Motor neuron (in vitro differentiated cells): ENCODE measurements at places on chromosomes 3 and 15. TPM values are rescaled to one million over a fixed set of nuclear protein-coding genes. Genes with fewer than 3 reads are reported as not detected.
A peak's percentile ranks its signal among the peaks of the same experiment; 100 is the strongest.

The RTP4 gene
- not detected in 2 replicates for total RNA-seq

- no peak for ATAC-seq
These were observed 68.9 kb downstream of the MINDY2 start for GRCh38 chr15:58840048-58840447.

GRCh38 chr15:65204236-65204930 is 6.9 kb downstream of the CILP start:
- no peak for ATAC-seq

DNA sequence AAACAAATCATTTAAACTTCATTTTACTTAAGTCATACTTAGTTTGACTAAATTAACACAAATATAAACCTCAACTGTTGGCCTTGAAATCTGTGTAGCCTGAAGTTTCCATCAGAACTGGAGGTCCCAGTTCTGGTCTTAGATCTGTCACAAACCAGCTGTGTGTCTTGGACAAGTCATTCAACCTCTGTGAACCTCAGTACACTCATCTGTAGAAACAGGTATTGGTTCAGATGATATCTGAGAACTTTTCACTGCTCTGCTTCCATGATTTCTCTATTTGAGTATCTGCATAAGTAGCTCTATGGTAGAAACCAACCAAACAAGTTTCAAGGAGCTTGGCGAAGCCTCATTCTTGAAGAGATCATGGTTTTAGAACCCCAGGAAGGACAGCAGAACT is 60.4 kb upstream of the SLC2A2 start:
- ATAC-seq, result no peak

DNA sequence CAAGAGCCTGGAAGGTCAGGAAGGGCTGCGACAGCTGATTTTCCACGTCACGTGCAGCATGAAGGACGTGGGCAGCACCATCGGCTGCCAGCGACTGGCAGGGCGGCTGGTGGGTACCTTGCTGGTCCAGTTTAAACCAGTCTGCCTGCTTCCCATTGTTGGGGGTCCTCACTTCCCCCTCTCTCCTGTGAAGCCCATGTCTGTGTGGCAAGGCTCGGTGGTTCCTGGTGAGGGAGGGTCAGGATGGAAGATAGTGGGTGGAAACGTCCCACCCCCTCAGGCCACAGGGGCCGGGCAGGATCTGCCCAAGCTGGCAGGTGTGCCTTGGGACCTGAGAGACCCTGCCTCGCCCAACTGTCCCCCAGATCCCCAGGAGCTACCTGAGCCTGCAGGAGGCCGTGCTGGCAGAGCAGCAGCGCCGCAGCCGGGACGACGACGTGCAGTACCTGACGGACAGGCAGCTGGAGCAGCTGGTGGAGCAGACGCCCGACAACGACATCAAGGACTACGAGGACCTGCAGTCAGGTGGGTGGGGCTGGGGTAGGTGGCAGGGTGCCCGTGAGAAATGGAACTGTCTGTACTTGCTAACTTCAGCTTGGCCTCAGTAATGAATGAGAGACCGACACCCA is 108.2 kb downstream of the LRRK1 start:
- no peak for ATAC-seq

DNA sequence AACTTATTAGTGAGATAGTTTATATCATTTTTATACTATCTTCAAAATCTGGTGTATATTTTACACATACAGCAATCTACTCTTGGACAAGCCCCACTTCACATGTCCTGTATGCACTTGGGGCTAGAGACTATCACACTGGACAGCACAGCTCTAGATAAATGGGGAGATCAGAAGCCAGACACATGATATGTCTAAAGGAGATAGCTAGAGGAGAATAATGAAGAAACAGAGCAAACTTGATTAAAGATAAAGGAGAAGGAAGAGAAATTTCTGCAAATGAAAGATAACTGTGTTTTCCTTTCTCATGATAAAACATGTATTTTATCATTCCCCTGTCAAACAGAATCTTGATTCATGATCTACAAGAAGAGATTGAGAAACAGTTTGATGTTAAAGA is 13.0 kb downstream of the CPA3 start:
- ATAC-seq, result no peak

DNA sequence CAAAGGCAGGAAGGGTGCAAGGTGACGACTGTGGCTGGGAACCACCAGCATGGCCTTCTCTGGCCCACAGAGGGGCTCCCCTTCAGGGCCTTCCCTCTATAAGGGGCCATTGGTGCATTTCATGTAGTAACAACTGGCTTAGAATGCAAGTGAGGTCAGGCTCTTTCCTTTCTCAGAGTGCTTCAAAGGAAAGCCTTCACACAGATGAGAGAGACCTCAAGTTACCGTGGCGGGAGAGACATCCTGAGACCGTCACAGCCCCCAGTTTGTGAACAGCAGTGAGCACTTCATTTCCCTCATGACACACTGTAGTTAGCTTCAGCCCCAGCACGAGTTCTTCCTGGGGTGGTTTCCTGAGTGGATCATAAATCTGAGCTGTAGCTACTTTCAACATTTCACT is 96.6 kb upstream of the LIMD1 start:
- ATAC-seq, result no peak

DNA sequence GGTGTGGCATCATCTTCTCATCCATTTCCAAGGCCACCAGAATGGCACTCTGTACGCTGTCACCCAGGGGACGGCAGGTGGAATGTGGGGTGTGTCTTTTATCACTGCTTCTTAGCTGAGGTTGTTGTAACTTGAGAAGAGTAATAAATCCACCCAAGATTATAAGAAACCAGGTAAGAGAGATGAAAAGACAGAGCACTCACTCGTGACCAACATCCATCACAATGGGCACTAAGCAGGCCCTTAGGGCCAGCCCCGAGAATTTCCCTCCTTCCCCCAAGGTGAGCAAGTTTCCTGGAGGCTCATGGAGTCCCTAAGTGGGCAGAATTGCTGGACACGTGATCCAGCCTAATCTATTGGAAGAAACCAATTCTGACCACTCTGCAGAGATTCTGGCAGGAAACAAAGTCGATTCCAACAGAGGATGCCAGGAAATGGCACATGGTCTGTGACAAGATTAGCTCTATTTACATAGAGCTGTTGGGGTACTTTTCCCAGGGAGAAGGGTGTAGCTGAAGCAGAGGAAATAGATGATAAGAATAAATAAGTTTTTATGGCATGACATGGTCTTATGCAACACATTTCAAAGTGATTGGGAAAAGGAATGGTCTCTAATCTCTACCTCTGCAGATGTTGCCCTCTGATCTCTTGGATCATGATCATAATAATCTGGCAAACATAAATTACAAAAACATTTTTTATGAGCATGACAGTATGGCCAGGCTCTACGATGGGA is 22.5 kb downstream of the SLC6A20 start:
- no peak for ATAC-seq

GRCh38 chr15:83283813-83284558 is 478 bp downstream of the BNC1 start:
- peak; percentile 28 for ATAC-seq

- ATAC-seq, result peak; percentile 20
These were observed 486.8 kb downstream of the MAGI1 start for GRCh38 chr3:65551945-65552344.

DNA sequence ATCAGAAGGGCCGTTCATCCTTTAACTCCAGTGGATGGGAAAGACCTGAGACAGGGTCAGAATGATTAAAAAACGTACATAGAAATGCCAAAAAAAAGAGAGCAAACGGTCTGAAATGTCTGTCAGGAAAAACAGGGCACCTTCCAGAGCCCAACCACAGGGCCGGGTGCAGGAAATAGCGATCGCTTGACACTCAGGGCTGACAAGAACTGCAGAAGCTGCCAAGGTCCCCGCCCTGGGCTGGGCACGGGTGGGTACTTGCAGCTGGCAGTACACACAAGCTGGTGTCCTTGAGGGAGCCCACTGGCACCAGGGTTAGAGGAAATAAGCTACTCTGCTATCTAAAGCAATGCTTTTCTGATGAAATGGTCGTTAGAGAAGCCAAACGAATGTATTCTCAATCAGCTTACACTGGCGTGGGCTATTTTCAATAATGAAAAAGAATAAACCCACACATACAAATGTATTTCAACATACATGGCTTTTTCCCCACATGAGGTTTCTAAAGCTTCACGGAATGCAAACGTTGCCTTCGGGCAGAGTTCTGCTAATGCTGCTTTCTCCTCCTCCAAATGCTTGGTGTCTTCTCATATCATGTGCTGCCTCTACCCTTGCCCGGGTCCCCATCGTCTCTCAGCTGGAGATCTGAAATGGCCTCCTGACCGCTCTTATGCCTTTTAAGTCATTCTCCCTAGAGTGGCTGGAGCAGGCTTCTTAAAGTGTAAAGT is 15.6 kb downstream of the FRMD4B start:
- ATAC-seq, result no peak

DNA sequence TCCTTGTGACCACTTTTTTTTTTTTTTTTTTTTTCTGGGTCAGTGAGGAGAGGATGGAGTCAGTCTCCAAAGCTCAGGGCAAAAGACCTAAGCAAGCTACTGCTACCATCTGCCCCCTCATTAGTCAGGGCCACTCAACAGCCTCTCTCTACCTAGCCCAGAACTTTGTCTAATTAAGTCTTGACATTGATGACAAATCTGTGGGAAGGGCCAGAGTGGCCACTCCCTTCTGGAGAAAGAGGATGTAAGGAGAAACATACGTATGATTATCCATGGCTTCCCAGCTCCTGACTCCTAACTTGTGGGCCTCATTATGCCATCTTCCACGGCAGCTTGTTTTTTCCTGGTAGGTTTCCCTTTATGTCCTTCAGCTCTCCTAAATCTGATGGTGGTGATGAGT is 37.9 kb downstream of the NR1I2 start:
- peak; percentile 59 for ATAC-seq

DNA sequence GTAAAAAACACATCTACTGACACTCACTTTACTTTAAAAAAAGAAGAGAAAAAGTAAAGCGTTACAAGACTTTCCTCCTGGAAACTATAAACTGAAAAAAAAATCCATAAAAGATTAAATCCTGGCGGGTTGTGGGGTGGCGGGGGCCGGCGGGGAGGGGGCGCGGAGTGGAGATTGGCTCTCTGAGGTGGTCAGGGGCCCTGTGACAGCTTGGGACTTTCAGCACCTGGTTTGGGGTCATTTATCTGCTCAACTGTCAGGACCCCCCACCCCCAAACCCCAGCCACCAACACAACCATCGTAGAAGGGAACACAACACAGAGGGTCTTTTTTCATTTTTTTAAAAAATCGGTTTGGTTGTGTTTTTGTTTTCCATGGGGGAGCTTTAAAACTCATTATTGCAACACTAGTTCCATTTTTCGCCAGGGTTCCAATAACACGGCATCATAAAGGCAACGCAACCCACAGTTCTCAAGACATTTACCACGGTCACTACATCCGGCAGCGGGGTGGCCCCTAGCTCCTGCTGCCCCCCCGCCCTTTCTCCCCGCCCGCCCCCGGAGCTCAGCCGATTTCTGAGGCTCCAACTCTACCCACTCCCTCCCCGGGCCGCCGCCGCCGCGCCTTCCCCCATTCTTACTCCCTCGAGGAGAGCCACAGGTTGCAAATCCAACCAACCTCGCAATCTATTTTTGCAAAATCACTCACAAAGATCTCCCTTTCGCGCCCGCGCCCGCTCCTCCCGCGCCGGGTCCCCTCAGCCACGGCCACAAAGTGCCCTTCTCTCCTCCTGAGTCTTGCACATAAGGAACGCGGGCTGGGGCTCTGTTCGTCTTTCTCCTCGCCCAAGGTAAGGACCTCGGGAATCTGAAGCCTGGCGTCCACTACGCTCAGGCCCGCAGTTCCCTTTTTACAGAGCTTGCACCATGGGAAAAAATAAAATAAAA is 1.8 kb downstream of the BCL6 start:
- no peak for ATAC-seq

- no peak for ATAC-seq
These were observed 102.7 kb downstream of the PLOD2 start for GRCh38 chr3:146058241-146058640.

- ATAC-seq, result no peak
These were observed 455.3 kb upstream of the NR2F2 start for GRCh38 chr15:95875121-95875643.

GRCh38 chr3:71973274-71974030 is 188.5 kb upstream of the PROK2 start:
- ATAC-seq, result no peak

The LRRK1 gene
- 6.0 and 6.6 TPM in 2 replicates for total RNA-seq

- ATAC-seq, result no peak
These were observed 6.4 kb downstream of the NUDT16 start for GRCh38 chr3:131387796-131388489.

DNA sequence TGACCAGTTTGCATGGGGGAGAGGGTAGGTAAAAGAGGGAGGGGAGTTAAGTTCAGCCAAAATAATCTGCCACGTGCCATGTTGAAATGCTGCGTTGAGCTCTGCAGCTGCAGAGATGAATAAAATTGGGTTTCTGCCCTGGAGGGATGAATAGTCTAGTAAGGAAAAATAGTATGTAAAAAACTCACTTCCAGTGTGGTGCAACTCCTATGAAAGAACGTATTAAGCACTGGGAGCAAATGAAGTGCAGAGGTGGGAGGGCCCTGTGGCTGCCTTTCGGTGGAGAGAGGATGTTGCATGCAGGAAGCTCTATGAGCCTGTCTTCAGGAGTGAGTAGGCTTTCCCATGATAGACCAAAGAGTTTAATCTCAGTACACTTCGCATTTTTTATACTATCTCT is 8.6 kb downstream of the CEP63 start:
- no peak for ATAC-seq

DNA sequence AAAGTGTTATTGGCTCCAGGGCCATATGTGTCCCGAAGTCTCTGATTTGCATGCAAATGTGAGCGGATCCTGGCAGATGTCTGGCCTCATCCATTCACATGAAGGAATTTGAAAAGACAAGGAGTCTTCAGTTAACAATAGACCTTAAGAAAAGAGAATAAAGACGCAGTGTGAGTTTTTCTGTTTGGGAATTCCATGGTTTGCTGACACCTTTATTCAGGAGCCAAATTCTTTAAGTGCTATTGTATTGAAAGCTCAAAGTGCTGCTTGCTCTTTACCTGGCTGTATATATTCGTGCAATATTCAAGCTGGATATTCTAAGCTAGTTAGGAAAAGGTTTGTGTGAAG is 2.2 kb downstream of the LRRN1 start:
- no peak for ATAC-seq

DNA sequence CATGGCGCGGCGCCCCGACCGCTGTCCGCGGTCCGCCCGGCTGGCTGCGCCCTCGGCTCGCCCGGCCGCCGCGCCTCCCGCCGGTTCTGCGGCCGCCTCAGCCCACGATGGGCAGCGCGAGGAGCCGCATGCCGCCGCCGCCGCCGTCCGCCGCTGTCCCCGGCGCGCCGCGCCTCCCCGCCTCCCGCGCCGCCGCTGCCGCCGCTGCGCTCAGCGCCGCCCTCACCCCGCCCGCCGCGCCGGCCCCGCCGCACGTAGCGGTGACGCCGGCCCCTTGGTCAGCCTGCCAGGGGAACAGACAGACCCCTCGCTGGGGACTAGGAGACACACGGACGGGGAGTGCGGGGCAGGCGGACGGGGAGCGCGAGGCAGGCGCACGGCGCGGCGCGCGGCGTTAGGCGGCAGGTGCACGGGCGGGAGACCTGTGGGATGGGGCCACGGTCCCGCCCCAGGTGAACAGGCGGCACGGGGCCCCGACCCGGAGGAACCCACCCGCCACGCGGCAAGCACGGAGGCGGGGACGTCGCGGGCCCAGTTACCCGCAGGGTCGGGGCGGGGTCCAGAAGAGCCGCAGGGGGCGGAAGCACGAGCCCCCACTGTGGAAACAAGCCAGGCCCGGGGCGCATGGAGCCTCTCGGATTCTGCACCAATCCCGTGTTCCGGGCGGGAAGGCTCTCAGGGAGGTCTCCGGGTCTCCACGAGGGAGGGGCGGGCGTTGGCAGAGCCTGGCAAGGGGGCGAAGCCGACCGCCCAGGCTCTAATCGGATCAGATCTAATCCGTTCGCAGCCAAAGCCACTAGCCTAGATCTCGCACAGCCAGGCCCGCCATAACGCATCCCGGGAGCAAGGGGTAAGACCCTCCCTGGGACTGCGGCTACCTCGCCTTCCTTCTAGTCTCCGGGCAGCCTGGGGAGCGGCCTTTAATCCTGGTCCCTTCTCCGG is at the start of gene CSPG5:
Gene CSPG5, minus strand, starts transcription at position 175 of the 942 bp plus-strand sequence. Its CDS starts 172 bp downstream, at position 3.
- ATAC-seq, result peak; percentile 61
